NAMALWA (cell line): ENCODE measurements at places on chromosomes 1 and 21.
A peak's percentile ranks its signal among the peaks of the same experiment; 100 is the strongest.

DNA sequence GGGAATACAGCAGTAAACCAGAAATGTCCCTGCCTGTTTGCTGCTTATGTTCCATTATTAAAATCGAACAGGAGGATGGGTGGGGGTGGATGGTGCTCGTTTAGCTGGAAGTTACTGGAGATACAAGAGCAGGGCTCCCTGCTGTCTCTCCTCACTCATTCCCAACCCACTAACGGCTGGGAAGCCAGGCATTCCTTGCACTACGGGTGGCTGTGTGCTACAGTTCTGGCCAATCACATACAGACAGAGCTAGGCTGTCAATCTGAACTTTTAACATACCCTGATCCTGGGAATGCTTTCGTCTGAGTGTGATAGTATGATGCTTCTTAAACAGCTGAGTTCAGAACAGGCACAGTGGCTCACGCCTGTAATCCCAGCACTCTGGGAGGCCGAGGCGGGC is 7.0 kb downstream of the SIPA1L2 start:
- no peak for DNase-seq

GRCh38 chr1:4797016-4797410 is 142.6 kb downstream of the AJAP1 start:
- peak; percentile 20 for DNase-seq

- peak; percentile 12 for DNase-seq
These were observed 70.4 kb downstream of the AJAP1 start for GRCh38 chr1:4724695-4725250.

DNA sequence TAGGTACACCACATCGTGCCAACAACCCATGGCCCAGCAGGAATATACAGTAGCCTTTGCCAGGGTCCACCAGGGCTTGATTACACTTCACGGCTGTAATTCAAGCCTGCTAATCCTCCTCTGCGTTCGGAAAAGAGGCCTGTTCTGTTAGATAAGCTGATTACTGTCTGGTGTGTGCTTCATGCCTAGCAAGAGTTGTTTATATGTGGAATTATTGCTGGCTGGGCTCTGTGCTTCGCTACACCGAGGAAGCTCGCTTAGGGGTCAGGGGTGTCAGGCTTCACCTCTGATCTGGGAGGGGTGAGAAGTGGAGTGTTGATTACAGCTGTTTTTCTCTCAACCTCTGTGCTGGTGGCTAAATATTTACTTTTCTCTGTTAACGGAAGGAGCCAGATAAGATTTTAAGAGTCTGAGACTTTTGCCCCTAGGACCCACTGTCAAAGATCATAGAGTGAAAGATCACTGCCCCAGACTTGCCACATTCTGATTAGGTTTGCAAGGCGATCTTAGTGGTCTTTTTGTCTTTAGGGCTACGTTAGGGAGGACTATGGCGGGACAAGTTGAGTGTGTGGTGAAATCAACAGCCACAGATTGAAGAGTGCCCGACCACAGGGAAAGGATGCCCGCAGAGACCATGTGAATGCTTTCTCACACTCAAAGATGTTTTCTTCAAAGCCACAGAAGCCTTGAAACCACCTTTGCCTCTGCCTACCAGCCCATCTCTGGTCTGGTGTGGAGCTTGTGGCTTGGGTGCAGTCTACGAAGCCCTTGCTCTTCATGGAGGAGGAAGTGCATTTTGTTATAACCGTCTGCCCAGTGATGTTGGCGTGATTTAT is 216.1 kb downstream of the PBX1 start:
- DNase-seq: no peak

- no peak for DNase-seq
These were observed 69.6 kb downstream of the OSBPL9 start for GRCh38 chr1:51686450-51686849.
